Gastroesophageal sphincter (tissue), 4 donors: ENCODE measurements at places on chromosomes 12 and 14.

GRCh38 chr14:20686386-20687143 lies 2.0 kb upstream of the ANG start:
- ATAC-seq, result no peak

GRCh38 chr14:100202712-100203111 lies 36.2 kb upstream of the YY1 start:
- ATAC-seq, result no peak

- ATAC-seq, result no peak
Observed at GRCh38 chr14:50011242-50011641, 105.1 kb downstream of the VCPKMT start.

- ATAC-seq, result no peak
Observed at GRCh38 chr14:23517650-23518326, 33.8 kb downstream of the ZFHX2 start.
